ENCODE measurements at places on chromosomes 3 and 15.

DNA sequence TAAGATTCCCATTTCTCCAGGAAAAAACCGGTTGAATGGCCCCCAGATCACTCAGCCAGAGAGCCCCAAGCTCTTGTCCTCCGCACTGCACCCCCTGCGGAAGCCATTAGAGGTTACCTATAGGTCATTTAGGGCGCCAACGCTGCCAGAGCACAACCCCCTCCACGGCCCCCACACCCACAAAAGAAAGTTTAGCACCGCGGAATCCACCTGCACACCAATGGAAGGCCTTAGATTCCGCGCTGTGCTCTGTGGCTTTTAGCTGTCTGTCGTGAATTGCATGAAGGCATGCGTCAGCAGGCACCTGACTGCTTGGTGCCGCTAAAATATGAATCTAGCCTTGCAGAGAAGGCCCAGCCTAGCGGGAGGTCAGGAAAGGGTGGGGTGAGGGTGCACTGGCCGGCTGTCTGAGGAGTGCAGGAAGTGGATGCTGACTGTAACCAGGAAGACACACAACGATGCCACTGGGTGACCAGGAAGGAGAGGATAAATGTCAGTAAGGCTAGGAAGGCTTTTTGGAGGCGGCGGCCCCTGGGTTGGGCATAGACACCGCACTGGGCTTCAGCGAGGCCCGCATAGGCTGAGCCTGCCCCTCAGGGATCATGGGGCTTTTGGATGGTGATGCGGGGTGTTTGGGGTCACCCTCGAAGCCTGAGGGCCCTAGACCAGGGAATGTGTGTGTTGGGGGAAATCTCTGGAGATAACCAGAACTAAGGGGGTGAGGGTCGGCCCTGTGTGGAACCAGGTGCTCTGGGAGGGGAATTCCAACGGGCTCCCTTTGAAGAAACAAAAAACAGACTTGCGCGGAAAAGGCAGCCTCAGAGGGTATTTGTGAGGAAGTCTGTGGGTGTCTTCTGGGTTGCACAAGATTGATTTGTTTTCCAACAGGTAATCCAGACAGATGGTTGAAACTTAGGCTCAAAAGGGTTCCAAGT lies 976 bp upstream of the NUP210 start:
- DNase-seq = peak; percentile 31

DNA sequence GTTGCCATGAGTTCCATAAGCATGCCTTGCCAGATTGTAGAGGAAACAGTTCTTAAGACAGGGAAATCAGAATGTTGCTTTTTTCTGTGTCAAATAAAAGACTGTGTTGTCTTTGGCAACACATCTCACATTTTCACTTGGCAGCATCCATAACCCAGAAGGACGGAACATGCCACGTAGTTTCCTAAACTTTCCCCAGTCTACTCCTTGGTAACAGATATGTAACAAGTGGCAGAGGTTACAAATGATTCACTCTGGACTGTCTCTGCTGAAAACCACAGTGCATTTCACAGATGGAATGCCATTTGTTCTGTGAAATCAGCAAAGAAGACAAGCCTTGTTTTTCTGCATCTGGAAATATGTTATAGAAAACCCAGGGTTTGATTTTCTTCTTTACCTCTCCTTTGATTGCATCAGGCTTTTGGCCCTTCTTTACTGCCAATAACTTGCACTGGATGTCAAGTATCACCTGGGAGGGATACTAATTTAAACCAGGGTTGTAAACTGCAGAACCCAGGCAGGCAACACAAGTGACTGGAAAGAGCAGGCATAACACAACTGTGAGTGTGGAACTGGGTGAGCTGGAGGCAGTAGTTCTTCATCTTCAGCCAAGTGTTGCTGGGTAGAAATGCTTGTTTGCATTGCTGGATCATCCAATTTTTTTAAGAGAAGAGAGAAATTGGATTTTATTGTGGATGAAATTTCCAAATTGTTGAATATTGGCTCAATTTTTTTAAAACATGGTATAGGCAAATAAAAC lies 124.4 kb upstream of the FOXB1 start:
- DNase-seq = no peak

GRCh38 chr3:171399842-171400241 lies 60.4 kb downstream of the TNIK start:
- DNase-seq = no peak

DNA sequence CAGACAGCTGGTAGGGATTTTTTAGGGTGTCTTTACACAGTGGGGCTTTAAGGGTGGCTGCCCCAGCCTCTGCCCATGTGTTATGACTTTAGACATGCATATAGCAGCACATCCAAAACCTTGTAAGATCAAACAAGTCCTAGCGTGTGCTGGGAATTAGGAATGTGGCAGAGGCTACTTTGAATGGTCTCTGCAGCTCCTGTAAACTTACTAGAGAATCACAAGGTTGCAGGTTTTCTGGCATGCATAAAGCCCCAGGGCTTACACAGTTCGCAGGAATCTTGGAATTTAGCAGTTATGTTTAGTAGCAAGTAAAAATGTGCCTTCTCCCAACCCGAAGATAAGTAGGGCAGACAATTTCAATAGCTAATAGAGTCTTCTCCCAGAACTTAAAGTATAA lies 46.9 kb upstream of the COL6A6 start:
- no peak for DNase-seq

DNA sequence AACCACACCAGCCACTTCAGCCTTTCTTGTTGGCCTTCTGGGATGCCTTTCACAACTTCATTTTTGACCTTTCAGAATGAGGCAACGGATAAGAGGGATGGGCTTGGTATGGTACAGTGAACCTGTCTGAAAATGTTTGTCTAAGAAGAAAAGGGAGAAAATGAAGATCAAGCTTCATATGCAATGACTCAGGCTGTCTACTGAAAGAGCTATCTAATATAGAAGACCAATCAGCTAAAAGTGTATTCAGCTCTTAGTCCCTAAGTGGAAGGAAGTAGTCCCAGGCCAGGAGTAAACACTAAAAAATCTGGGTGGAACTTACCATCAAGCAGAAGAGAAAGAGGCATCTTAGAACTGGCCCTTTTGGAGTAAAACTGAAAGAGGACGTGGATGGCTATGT lies 12.2 kb upstream of the UPK1B start:
- no peak for DNase-seq

DNA sequence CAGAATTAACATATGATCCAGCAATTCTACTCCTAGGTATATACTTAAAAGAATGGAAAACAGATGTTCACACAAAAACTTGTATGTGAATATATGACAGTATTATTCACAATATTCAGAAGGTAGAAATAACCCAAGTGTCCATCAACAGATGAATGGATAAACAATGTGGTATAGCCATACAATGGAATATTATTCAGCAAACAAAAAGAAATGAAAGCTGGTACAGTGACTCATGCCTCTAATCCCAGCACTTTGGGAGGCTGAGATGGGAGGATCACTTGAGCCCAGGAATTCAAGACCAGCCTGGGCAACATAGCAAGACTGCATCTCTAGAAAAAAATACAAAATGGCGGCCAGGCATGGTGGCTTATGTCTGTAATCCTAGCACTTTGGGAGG lies 129.4 kb downstream of the RBPMS2 start:
- DNase-seq = no peak

- no peak for DNase-seq
Observed at GRCh38 chr15:40471105-40471807, 472 bp downstream of the CHST14 start.

Data from GM19239 (cell line).